ENCODE measurements at places on chromosomes 5 and 9. TPM values are rescaled to one million over a fixed set of nuclear protein-coding genes. Genes with fewer than 3 reads are reported as not detected.

ASPN gene
- polyA plus RNA-seq, result 2.2 TPM

DCAF10 gene
- 8.3 TPM for polyA plus RNA-seq

PDE8B gene
- 1.6 TPM for polyA plus RNA-seq

SYNPO gene
- 43.8 TPM for polyA plus RNA-seq

LIFR gene
- 14.2 TPM for polyA plus RNA-seq

FAM153A gene
- polyA plus RNA-seq, result 3.5 TPM

PCDHGB6 gene
- polyA plus RNA-seq, result 1.1 TPM

GRIA1 gene
- polyA plus RNA-seq, result 1.1 TPM

PCDHGA5 gene
- polyA plus RNA-seq, result 0.31 TPM

NUTM2G gene
- polyA plus RNA-seq, result not detected

PRRT1B gene
- polyA plus RNA-seq, result 0.96 TPM

MZB1 gene
- polyA plus RNA-seq, result 2.5 TPM

SPINK4 gene
- polyA plus RNA-seq, result not detected

TMEM252 gene
- polyA plus RNA-seq, result not detected

BTNL8 gene
- 7.2 TPM for polyA plus RNA-seq

DMRT3 gene
- 0.13 TPM for polyA plus RNA-seq

ARSB gene
- 8.9 TPM for polyA plus RNA-seq

IFNA2 gene
- polyA plus RNA-seq, result not detected

NSG2 gene
- 0.16 TPM for polyA plus RNA-seq

ZNF879 gene
- polyA plus RNA-seq, result 1.8 TPM

PCDHA11 gene
- polyA plus RNA-seq, result 0.31 TPM

MEIKIN gene
- 0.08 TPM for polyA plus RNA-seq

BTNL3 gene
- 1.8 TPM for polyA plus RNA-seq

ZFAND5 gene
- polyA plus RNA-seq, result 159 TPM

LIX1 gene
- polyA plus RNA-seq, result not detected

TNFSF8 gene
- 7.7 TPM for polyA plus RNA-seq

Measured in lung (tissue), 17 donors.